ENCODE measurements at places on chromosomes 3 and 15.

GRCh38 chr3:63918321-63918720, 6.1 kb upstream of the SCAANT1 start:
- DNase-seq, result no peak

GRCh38 chr15:84816694-84817465, at the start of gene ALPK3:
TSS of gene ALPK3 (plus strand) at chr15:84817356. CDS start at chr15:84817453, 97 bp downstream.
- DNase-seq, result no peak

DNA sequence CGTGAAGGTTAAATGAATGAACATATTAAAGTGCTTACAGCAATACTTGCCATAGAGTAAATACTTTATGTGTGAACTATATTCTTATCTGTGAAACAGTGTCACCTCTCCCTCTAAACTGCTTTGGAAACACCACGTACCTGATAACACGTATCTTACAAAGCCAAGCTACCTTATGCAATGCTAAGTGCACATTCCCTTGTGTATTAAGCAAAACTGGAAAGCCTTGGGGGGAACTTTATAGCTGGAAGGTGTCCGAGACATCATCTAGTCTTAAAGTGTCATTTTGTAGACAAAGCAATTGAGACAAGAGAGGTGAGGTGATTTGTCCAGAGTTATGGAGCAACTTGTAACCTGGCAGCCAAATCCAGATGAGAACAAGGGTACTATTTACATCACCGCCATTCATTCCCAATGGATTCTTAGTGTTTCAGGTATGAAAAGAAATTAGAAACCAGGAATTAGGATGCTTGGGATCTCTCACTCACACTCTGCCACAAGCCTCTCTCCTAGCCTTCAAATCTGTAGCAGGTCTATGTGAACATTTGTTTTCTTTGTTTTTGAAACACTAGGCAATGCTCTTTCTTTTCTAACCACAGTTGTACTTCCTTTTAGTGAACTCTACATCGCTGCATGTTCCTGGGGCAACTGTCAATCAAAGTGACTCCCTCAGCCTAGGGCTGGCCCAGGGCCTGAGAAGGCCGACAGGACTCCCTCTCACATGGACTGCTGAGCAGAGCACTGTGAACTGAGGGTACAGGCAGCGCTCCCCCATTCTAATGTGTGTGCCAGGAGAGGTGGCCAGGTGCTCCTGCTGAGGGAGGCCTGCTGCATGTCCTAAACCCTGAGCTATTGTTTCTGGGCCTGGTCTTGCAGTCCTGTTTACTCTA, 13.9 kb upstream of the MGLL start:
- DNase-seq, result no peak

DNA sequence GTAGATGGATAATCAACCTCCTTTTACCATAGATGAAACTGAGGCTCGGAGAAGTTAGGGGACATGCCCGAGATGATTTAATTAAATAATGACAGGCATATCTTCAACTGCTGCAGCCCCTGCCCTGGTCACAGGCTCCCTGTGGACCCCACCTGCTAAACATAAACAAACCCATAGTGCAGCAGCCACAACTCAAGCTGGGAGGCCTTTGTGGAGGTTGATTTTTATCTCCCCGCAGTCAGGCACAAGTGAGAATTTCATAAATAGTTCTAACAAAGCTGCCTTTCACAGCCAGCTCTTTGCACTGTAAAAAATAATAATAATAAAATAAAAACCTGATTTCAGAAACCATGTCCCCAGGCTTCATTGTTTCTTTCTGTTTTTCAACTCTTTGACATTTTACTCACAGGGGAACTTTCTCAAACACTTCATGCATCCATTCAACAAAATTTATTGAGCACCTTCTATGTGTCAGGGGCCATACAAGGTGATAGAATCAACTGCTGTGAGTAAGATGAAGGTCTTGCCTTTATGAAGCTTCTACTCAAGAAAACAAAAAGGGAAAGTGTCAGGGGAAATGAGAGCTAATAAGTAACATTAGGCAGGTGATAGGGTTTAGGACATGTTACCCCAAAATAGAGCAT, 393.6 kb upstream of the PROK2 start:
- DNase-seq, result no peak

GRCh38 chr3:192570821-192571791, 156.2 kb downstream of the FGF12 start:
- DNase-seq, result peak; percentile 26
